Pancreas (tissue), 10 donors: ENCODE measurements at places on chromosomes 6 and 20. TPM values are rescaled to one million over a fixed set of nuclear protein-coding genes. Genes with fewer than 3 reads are reported as not detected.

The C6orf58 gene
- not detected for total RNA-seq

The SGK2 gene
- 10.8 TPM for total RNA-seq

GRCh38 chr20:36929290-36929689 is 22.2 kb downstream of the SAMHD1 start:
- no peak for DNase-seq
- no peaks in the 10 kb centered on the region for H3K27me3 ChIP-seq
- H3K27ac ChIP-seq = no peak overlapping the region
- H3K4me1 ChIP-seq = peaks cover 3% of the 10 kb centered on the region
- H3K4me3 ChIP-seq = no peak overlapping the region
- H3K36me3 ChIP-seq = no peaks in the 10 kb centered on the region

DNA sequence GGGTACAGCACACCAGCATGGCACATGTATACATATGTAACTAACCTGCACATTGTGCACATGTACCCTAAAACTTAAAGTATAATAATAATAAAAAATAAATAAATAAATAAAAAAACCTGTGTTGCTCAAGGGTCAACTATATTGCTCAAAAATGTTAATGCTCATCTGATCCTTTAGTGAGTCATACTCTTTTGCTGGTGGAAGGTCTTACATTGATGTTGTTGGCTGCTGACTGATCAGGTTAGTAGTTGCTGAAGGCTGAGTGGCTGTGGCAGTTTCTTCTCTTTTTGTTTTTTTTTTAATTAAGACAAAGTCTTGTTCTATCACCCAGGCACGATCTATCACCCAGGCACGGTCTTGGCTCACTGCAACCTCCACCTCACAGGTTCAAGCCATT is 29.6 kb upstream of the SMIM26 start:
- H3K4me1 ChIP-seq = no peaks in the 10 kb centered on the region
- H3K27me3 ChIP-seq = no peaks in the 10 kb centered on the region
- H3K36me3 ChIP-seq = peaks cover 16% of the 10 kb centered on the region
- no peak for DNase-seq
